Activated T-cell treated with anti-CD3 and anti-CD28 coated beads for 48 hours (primary cell): ENCODE measurements at places on chromosomes 2 and 18.

DNA sequence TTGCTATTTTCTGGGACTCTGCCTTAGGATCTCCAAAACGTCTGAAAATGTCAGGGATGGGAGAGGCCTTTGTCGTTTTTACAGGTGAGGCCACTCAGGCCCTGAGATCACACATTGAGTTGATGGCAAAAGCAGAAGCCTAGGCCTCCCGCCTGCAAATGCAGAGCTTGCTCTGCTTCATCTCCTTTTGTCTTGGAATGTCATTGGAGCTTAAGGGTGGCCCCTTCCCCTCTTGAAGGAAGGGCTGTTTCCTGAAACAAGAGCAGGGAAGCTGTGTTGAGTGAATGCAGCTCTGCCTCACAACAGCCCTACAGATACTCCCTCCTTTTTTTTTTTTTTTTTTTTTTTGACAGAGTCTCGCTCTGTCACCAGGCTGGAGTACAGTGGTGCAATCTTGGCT is 123.5 kb downstream of the GLI2 start:
- DNase-seq, result no peak

GRCh38 chr2:167424803-167425755 is 536.8 kb downstream of the XIRP2 start:
- no peak for DNase-seq

- DNase-seq, result no peak
These were observed 12.4 kb upstream of the CRYGA start for GRCh38 chr2:208175840-208176153.

DNA sequence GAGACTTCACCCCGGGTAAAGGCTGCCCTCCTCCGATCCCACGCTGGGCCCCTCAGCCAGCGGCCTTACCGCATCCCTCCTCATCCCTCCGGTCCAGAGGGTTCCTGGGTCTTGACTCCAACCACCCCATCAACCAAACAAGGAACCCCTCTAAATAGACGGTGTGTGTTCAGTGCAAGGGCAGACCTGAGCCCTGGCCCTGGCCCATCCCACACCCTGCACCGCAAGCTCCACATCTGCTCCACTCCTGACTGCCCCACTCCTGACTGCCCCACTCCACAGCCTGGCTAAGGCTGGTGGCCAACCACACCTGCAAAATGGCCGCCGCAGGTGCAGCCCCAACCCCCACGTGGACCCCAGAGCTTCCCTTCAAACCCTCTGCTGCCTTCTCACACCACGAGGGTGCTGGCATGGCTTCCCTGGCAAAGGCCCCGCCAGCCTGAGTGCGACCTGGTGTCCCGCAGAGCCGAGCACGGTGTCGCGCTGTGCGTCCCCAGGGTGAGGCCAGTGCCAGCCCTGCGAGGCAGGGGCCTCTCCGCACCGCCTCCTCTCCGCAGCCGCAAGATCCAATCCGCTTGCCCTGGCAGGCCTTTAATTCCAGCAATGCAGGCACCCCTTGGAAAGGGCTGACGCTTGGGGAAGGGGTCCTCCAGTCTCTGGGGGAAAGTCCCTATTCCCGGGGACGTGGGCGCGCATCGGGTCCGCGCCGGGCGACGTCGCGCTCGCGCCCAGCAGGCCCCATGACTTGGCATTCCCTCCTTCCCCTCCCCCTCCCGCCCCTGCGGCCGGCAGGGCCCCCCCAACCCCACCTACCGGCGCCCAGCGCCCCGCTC is 1.5 kb downstream of the KIF1A start:
- no peak for DNase-seq
